ENCODE measurements at places on chromosomes 2 and 18. TPM values are rescaled to one million over a fixed set of nuclear protein-coding genes. Genes with fewer than 3 reads are reported as not detected.

Gene CCDC142
- 13.0 TPM for total RNA-seq

Gene GBX2
- total RNA-seq = 3.2 TPM

Gene ERBB4
- total RNA-seq = not detected

Gene EIF4E2
- 86.0 TPM for total RNA-seq

Gene DLGAP1
- total RNA-seq = not detected

Gene LCLAT1
- 19.3 TPM for total RNA-seq

Gene SCN9A
- 2.5 TPM for total RNA-seq

Gene OTOS
- total RNA-seq = not detected

Gene KHK
- 6.9 TPM for total RNA-seq

Gene CD28
- total RNA-seq = not detected

Gene UGT1A3
- 0.13 TPM for total RNA-seq

Gene POTEI
- not detected for total RNA-seq

Gene RND3
- total RNA-seq = 75.4 TPM

Gene ASXL3
- total RNA-seq = not detected

Gene IL36A
- not detected for total RNA-seq

Gene GALNT3
- not detected for total RNA-seq

Gene ACSL3
- total RNA-seq = 125 TPM

Gene PARD6G
- total RNA-seq = 3.4 TPM

Gene DHX57
- 20.1 TPM for total RNA-seq

Gene PCARE
- total RNA-seq = not detected

Gene COLEC11
- 0.63 TPM for total RNA-seq

Gene ONECUT2
- total RNA-seq = 0.21 TPM

Gene PLCL1
- total RNA-seq = not detected

Gene INHA
- 0.51 TPM for total RNA-seq

Gene SRD5A2
- total RNA-seq = not detected

Gene MMADHC
- total RNA-seq = 87.8 TPM

Gene ADAM23
- total RNA-seq = 9.5 TPM

Gene ABCG5
- not detected for total RNA-seq

Gene C2orf66
- total RNA-seq = 0.19 TPM

Gene TCF4
- total RNA-seq = 2.0 TPM

Gene TLX2
- total RNA-seq = 0.30 TPM

Gene MLPH
- 253 TPM for total RNA-seq

Gene LIMS1
- total RNA-seq = 66.1 TPM

Gene GALNT14
- 47.5 TPM for total RNA-seq

Gene SLC14A1
- total RNA-seq = not detected

Gene TBR1
- 0.09 TPM for total RNA-seq

Gene TYMS
- total RNA-seq = 170 TPM

All from A549 treated with RU486 at 1 μM for 4 hours (cell line).